ENCODE measurements at places on chromosomes 11 and 22.
A peak's percentile ranks its signal among the peaks of the same experiment; 100 is the strongest.

GRCh38 chr11:60265373-60266214, 14.9 kb upstream of the MS4A4A start:
- DNase-seq, result no peak

- DNase-seq, result peak; percentile 61
Measured at GRCh38 chr11:46119352-46120216, 1.7 kb downstream of the PHF21A start.

GRCh38 chr11:26828288-26828687, 106.4 kb upstream of the SLC5A12 start:
- no peak for DNase-seq

DNA sequence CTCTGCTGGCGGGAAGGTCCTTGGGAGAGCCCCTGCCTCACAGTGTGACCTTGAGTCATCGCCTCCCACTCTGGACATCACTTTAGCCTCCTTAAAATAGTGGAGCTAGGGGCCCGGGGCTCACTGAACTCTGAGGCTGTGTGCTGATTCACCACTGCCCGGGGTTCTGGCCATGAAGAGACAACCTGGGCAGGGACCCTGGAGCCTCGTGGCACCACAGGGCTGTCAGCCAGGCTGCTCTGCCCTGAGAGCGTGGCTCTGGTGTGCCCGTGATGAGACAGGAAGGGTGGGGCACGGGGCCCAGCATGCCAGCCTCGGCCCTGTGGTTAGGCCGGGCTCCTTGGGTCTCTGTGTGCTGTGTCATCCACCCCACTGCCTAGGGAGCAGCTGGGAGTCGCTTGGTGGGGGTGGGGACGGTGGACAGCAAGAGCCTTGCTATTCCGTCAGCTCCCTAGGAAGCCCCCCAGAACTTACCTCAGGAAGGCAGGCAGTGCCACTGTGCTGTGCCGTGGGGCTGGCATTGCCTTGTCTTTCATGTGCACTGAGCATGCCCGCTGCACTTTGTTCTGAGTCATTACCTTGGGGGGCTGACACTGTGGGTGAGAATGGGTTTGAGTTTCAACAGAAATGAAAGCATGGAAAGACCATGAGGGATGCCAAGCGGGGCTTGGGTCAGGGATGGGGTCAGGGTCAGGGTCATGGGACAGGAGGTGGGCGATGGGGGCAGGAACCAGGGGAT, 31.7 kb downstream of the TPCN2 start:
- DNase-seq, result peak; percentile 18

DNA sequence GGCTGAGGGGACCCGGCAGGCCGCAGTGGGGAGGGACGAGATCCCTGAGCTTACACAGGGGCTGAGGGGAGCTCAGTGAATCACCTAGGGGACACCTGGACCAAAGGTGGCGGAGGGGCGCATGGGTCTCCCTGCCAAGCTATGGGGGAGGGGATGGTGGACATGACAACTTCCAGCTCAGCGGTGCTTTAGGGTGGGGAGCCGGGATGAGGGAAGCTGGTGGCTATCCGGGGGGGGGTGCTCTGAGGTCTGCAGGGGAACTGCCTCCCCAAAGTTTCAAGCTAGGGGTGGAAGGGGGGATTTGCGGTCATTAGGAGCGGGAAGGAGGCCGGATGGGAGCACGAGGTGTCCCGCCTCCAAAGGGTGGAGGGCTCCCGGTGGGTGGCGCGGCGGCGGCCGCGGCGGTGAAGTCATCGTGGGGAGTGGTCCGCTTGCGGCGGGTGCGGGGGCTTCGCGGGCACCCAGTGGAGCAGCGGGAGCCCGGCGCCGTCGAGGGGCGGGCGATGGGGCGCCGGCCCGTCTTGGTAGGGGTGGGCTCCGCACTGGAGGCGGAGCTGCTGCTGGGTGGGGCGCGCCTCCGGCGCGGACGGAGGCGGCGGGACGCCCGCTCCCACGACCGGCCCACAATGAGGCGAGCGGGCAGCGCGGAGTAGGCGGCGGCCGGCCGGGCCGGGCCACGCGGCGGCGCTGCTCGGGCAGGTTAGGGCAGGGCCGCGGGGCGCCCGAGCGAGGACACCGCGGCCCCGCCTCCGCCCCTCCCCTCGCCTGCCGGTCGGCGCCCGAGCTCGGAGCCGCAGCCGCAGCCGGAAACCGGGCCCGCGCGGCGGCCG, at the start of gene MICALL1:
TSS of gene MICALL1 (plus strand) at position 764 of the 830 bp plus-strand sequence. CDS start 126 bp downstream, outside the sequence.
- DNase-seq, result no peak
